ENCODE measurements at places on chromosomes 5 and 9.
A peak's percentile ranks its signal among the peaks of the same experiment; 100 is the strongest.

DNA sequence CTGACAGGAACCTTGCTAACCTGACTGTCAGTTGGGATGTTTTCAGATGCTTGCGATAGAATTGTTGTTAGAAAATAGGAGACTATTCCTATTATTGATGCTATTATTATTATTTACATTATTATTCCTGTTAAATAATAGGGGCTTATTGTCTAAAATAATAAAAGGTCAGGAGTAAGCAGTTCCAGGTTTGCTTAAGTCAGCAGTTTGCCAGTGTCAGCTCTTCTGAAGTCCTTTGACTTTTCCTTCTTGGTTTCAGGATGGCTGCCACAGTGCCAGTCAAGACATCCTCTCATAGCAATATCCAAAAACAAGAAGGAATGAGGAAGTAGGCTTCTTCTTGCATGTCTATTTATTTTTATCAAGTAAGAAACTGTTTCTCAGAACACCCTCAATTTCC, 141.7 kb upstream of the MARCHF11 start:
- no peak for DNase-seq

DNA sequence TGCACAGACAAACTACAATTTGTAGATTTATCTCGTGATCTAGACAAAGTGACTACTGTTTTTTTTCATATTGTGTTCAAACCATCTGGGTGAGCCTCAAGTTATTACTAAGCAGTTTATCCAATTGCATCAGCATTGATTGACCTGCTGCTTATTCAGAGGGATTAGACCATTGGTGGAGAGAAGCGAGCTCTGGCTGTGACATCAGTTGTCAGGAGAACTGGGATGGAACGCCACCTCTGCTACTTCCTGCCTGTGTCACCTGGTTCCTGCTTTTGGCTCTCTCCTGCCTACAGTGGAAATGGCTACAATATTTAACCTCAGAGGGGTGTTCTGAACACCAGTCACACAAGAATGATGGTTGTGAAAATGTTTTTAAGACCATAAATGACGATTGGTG, 12.1 kb downstream of the NR4A3 start:
- DNase-seq: no peak

DNA sequence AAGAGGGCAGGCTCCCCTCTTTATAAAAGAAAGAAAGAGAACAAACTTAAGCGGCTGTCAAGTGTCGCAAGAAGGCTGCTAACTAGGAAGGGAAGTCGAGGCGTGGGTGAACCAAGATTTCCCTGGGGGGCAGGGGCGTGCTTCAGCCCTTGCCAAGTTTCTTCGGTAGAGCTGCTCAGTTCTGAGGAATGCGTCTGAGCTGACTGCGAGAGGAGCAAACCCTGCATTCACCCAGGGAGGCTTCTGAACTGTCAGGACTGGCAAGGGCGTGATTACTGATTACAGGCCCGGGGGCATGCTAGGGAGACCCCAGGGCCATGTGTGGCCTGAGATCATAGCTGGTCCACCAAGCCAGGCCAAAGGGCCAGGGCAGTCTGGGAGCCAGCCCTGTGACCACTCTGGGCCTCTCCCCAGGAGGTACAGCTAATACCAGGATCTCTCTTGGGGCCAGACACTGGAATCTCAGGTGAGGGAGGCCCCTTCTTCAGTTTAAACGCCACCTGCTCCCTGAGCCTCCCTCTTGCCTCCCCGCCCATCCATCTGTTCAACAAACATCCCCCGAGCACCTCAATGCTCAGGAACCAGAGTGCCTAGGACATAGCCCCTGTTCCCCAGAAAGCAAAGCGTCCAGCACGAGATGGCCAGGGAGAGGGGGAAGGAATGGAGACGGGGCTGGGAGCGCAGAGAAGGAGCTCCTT, 30.9 kb downstream of the SARDH start:
- peak; percentile 95 for DNase-seq

DNA sequence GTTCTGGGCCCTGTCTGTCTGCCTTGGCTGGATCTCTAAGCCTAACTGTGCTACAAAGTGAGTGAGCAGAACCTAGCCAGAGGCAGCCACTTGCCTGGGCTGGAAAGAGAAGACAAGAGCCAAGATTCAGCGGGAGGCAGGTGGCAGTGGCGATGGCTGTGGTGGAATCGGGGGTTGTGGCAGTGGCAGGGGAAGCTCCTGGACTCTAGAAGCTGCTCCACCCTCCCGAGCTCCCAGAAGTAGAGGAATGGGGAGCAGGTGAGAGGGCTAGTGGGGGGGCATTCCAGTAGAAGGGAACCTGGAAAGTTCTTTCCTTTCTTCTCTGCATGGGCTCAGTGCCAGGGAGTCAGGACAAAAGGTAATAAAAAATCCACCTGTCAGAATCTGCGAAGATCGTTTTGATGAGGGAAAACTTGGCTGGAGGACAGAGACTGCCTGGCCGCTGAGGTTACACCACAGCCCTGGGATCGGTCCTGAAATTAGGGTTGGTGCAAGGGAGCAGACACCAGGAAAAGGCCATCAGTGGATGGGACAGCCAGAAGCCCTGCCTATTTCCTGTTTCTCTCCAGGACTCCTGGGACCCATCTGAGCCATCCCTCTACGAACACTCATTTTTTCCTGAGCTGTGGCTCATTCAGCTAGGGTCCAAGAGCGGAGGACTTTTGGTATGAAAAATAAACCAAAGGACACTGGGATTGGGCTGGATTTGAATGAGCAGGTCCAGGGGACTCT, 1.6 kb downstream of the CRAT start:
- DNase-seq: no peak

- no peak for DNase-seq
Measured at GRCh38 chr5:156922207-156922792, 40.7 kb downstream of the TIMD4 start.

DNA sequence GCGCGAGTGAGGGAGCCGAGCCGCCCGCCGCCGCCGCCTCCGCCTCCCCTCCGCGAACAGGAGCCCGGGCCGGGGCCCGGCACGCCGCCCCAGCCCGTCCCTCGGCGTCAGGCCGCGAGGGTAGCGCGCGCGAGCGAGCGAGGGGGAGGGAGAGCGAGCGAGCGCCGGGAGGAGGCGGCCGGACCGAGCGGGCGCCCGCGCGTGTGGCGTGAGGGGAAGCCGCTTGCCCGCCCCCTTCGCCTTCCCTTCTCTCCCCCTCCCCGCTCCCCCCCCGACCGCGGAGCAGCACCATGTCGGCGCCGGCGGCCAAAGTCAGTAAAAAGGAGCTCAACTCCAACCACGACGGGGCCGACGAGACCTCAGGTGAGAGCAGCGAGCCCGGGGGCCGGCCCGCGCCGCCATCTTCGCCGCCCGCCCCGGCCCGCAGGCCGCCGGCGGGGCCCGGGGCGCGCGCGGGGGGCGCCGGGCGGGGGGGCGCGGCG, 312 bp downstream of the SET start:
- DNase-seq: no peak

GRCh38 chr5:33736510-33736909, 155.3 kb downstream of the ADAMTS12 start:
- DNase-seq: no peak

GRCh38 chr9:22238809-22239684, 207.6 kb upstream of the DMRTA1 start:
- DNase-seq: no peak

DNA sequence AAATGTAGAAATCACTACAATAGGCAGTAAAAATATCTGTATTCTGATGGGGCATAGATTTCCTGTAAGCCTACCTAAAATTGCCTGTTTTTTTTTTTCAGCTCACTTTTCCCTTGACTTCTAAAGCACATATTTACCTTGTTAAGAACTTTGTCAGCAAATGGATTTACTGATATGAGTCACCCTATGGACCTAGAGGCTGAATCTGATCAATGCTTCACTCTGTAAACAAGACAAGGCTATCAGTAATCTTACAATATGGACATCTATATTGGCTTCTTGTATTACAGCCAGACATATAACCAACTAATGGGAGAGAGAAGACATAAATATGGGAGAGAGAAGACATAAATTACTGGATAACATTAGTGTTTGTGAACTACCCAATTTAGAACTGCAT, 792.7 kb upstream of the CHD1 start:
- DNase-seq: no peak

GRCh38 chr9:104774831-104775573, 11.1 kb downstream of the NIPSNAP3B start:
- DNase-seq: peak; percentile 87

GRCh38 chr5:74490814-74491213, 149.7 kb downstream of the ENC1 start:
- no peak for DNase-seq
